ENCODE measurements at places on chromosomes 5 and 9.

DNA sequence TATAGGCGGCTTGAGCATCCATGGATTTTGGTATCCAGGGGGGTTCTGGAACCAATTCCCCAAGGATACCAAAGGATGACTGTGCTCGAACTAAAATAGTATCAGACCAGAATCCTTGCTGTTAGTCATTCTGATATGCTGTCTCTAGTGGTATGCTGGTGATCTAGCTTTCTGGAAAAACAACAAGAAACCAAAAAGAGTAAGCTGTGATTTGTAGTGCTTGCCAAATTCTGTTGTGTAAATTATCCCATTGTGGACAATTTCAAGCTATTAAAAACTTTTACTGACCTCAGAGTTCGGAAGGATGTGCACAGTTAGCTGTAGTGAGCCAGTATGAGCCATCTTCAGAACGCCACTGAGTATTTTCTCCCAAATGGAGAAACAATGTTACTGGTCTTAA lies 99.0 kb upstream of the FBN2 start:
- no peak for DNase-seq

DNA sequence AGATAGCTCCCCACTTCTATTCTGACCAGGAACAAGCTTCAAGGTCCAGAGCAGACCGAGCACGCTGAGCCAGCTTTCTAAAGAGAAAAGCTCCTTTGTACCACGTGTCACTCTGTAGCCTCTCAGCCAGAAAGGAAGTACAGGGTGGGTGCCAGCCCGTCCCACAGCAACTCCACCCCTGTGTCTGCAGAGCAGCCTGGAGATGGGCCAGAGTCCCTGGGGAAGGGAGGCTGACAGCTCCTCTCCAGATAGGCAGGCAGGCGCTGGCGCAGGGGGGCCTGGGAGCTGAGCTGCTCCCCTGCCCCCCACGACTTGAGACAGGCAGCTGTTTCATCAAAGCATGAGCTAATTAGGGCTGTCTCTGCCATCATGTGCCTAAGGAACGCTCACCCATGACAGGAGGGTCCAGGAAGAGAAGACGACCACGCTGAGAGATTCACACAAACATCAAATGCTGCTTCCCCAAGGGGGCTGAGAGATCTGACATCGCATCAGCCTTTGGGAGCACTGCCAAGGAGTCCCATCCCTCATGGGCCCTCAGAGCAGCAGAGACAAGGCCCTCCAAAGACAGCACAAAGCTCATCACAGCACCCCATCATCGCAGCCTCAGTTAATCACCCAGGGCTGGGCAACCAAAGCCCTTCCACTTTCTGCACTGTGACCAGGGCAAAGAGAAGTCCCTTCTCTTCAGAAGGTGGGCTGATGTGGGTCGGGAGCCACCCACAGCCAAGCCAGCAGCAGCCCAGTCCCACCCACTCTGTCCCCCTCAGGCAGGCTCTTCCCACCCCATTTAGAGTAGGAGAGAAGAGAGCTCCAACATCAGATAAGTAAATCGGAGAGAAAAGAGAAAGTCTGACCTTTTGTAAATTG lies 78.5 kb upstream of the LRRTM2 start:
- DNase-seq, result peak; percentile 85

DNA sequence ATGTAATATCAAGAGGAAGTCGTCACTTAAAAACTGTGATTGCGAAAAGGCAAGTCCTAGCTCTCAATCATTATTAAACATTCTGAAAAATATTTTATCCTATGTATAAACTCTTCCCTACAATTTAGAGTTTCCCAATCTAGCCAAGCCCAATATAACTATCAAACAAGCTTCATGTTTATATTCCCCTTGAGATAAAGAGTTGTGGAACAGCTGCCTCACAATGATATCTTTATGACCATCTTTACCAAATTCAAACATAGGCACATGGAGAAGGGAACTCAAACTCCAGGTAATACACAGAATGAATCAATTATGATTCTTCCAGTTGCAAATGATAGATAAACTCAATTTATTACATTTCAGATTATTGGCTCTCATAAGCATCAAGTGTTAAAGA lies 1468.7 kb downstream of the EFNA5 start:
- no peak for DNase-seq

DNA sequence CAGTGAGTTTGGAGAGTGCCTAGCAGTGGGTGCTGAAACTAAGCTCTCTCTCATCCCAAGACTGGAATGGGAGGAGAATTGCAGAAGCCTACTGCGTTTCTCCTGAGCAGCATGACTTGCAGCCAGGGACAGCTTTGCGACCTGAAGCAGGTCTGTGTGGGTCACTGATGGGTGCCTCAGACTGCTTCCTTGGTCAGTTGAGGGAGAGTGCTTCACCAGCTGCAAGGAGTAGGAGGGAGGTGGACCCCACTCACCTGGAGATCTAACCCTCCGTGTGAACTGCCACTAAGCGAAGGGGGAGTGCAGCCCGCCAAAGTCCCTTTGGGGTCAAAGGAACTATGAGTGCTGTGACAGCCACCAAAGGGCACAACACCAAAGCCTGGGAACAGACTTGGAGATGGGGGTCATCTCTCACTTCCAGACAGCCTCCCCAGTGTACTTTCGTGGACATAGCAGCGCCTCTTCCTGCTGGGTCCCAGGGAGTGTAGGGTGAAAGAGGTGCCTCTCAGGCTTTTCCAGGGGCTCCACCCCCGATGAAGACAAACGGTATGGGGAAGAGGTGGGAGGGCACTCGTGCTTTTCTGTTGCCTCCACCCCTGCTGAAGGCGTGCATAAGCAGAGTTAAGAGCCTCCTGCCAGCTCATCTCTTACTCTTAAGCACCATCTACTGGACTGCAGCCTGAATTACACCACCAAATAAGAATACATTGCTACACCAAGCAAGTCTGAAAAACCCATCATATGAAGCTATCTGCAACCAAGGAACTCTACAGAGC lies 34.3 kb upstream of the MACIR start:
- DNase-seq, result peak; percentile 62

GRCh38 chr5:179798144-179798770 lies 4.5 kb downstream of the LTC4S start:
- DNase-seq, result no peak

GRCh38 chr9:3285365-3286161 lies 240.2 kb downstream of the RFX3 start:
- no peak for DNase-seq

- DNase-seq, result no peak
Observed at GRCh38 chr9:98323051-98323830, 67.8 kb upstream of the TBC1D2 start.

DNA sequence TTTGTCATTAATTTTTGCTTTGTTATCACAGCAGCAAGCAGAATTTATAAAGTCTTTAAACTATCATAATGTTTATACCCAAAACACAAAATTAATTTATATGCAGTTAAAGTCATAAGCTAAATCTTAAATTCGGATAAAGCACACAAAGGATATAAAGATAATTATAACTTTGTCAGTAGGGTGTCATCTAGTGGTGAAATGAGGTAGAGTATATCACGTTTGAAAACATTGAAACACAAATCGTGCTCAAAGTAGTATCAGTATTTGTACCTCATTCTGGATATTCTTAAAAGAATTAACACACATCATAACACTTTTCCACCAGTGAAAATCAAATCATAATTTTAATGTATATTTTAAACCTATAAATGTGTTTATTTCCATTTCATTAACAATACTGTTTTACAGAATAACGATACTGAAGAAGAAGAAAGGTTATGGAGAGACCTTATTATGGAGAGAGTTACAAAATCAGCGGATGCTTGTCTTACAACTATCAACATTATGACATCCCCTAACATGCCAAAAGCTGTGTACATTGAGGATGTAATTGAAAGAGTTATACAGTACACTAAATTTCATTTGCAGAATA lies 129.5 kb downstream of the NIPBL start:
- no peak for DNase-seq

DNA sequence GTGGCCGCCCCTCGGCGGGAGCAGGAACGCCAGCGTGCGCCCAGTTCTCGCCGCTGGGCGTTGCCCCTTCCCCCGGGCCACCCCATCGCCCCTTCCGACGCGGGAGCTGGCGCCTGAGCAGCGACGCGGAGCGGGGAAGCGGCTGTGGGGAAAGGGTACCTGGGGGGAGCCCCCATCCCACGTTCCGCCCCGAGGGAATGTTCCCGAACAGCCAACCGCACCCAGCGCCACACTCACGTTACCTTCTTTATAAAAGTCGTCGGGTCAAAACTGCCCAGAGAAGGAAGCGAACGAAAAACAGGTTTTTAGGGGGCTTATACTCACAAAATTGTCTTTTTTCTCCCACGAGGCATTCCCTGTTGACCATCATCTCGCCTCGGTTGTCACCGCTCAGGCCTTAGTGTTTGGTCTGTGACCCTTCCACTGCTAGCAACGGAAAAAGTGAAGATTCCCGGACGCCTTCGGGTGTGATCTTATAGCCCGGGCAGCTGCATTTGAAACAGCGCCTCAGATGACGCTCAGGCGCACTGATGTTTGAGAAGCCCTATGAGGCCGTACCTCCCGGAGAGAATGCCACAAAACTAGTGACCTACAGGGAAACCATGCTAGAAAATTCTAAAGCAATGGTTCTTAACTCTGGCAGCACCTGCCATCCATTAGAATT lies 475 bp upstream of the GOLM1 start:
- DNase-seq, result peak; percentile 74

GRCh38 chr5:179963375-179963774 lies 55.7 kb upstream of the TBC1D9B start:
- no peak for DNase-seq

GRCh38 chr5:18420711-18421110 lies 786.5 kb downstream of the TAF11L14 start:
- no peak for DNase-seq

- no peak for DNase-seq
Observed at GRCh38 chr9:77898864-77899263, 132.7 kb downstream of the GNAQ start.

DNA sequence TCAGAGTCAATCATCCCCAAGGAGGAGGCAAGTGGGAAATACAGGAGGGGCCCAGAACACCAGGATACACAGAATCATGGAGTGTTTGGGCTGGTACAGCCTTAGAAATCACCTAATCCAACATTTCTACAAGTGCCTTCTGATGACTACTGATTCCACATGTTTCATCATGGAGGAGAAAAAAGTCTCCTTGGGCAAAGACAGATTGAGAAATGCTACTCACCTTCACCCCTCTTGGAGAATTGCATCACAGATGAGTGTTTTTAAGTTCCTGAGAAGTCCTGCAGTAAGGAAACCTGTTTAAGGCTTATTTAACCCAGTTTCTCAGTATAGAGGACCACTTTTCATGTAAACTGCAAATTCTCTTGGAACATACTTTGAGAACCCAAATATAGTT lies 2.2 kb upstream of the SLIT3 start:
- no peak for DNase-seq

- no peak for DNase-seq
Observed at GRCh38 chr5:122639864-122640263, 135.0 kb upstream of the SNX2 start.

- DNase-seq, result no peak
Observed at GRCh38 chr5:37665272-37665671, 174.6 kb downstream of the GDNF start.

- no peak for DNase-seq
Observed at GRCh38 chr5:23318166-23318565, 189.2 kb upstream of the PRDM9 start.

DNA sequence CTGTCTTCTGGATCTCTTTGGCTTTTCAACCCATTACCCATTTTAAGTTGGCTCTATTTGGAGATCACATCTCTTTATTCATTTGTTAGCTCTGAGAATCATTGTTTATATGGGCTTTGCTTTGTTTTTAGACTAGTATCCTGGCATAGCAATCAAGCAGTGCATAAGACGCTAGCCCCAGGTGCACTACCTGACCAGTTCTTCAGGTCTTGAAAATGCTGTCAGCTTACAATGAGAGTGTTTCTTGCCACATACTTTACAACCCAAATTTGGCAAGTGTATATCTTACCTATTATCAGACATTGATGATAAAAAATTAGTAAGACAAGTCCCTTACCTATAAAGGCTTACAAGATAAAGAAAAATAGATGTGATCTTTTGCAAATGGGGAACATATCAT lies 12.2 kb downstream of the OXCT1 start:
- DNase-seq, result no peak

- DNase-seq, result no peak
Observed at GRCh38 chr5:111224561-111225345, 569 bp downstream of the CAMK4 start.

- no peak for DNase-seq
Observed at GRCh38 chr9:83197591-83197990, 134.6 kb upstream of the RASEF start.

GRCh38 chr9:128457207-128457606 lies 1.4 kb downstream of the ODF2 start:
- DNase-seq, result peak; percentile 30

DNA sequence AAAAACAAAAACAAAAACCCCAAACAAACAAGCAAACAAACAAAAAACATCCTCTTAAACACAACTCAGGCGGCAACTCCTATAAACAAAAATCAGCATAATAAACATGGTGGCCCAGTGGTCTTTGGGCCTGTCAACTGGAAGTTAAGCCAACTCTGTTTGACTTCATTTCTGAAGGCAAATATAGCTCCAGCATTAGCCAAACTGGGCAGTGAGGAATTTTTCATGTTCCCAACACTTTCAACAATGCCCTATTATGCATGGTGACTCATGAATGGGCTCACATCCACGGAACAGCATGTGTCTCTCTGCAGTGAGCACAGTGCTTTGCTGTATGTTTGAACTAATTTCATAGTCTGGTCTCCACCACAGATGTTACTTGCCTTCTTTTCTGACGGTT lies 143.9 kb upstream of the STC2 start:
- DNase-seq, result peak; percentile 34

GRCh38 chr9:108543251-108543778 lies 312.5 kb downstream of the ACTL7B start:
- DNase-seq, result no peak

DNA sequence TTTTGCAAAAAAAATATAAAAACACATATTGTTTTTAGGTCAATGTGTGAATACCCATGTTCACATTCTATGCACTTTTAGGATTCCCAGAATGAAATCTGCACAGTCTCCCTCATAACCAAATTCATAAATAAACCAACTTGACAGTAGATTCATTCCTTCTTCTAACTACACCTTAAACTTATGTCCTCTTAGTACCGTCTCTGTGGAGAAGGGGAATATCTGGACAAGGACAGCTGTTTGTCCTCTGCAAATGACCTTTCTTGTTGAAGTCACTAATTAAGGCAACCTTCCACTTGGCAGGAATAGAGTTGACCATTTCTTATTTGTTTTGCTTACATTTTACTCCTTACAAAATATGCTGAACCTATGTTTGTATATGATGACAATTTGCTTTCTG lies 71.1 kb downstream of the FBN2 start:
- no peak for DNase-seq

- no peak for DNase-seq
Observed at GRCh38 chr9:21381448-21382339, 3.5 kb downstream of the IFNA2 start.

- peak; percentile 44 for DNase-seq
Observed at GRCh38 chr5:42756606-42757601, at the start of gene CCDC152. Gene CCDC152, plus strand, starts transcription at chr5:42756818. Its CDS starts 2,304 bp downstream, at chr5:42759122.
